ENCODE measurements at places on chromosomes 4 and X.

GRCh38 chr4:19924761-19925160 lies 326.9 kb upstream of the SLIT2 start:
- DNase-seq, result no peak

DNA sequence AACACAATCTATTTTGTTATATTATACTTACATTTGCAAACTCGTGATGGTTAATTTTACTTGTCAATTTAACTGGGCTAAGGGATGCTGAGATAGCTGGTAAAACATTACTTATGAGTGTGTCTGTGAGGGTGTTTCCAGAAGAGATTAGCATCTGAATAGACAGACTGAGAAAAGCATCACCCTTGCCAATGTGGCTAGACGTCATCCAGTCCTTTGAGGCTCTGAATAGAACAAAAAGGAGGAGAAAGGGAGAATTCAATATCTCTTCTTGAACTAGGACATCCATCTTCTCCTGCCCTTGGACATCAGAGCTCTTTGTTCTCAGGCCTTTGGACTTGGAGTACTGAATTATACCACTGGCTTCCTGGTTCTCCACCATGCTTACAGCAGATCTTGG lies 154.6 kb downstream of the EPHA5 start:
- DNase-seq, result no peak

DNA sequence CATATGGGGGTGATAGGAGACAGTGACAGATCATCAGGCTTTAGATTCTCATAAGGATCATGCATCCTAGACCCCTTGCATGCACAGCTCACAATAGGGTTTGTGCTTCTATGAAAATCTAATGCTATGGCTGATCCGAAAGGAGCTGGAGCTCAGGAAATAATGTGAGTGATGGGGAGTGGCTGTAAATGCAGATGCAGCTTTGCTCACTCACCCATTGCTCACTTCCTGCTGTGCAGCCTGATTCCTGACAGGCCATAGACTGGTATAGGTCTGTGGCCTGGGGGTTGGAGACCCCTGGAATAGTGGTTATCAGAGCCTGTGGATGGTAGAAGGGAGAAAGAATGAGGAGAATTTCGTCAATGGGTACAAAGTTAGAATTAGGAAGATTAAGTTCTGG lies 2751.1 kb downstream of the ARAP2 start:
- no peak for DNase-seq

- no peak for DNase-seq
Measured at GRCh38 chrX:106951230-106951629, 31.0 kb downstream of the CLDN2 start.

GRCh38 chr4:107500551-107500950 lies 219.5 kb downstream of the PAPSS1 start:
- DNase-seq, result no peak

DNA sequence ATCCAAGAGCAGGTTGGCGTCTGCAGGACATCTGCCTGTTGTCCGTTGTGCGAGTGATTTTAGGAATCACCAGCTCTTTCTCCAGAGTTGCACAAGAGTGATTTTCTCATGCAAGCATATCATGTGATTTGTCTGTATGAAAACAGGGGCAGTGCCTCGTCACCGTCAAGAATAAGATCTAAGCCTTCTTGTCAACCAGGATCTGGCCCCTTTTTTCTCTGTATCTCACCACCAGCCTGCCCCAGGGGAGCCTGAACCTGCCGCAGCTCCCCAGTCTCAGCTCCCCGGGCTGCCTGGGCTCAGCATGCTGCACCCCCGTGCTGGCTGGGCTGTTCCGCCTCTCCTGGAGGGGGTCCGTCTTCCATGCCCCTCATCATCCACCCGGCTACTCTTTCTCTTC lies 90.5 kb downstream of the STOX2 start:
- DNase-seq, result no peak

All from thyroid gland (tissue), 4 donors.